ENCODE measurements at places on chromosomes 2 and 18. TPM values are rescaled to one million over a fixed set of nuclear protein-coding genes. Genes with fewer than 3 reads are reported as not detected.

DNA sequence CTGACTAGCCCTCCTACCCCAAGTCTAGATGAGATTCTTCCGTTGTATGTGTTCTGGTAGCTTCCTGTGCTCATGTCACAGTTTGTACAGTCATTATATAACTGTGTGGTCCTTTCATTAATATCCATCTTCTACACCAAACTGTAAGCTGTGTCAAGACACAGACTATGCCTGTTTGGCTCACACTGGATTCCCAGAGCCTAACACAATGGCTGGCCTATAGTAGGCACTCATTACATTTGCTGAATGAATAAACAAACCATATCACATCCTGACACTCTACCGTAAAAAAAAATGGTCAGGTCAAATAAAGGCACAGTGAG is 72.6 kb downstream of the ANKRD44 start:
- no peak for DNase-seq

GRCh38 chr2:173978447-173978846 is 13.3 kb upstream of the SP3 start:
- no peak for DNase-seq

CREB1 gene
- 99.1 TPM for total RNA-seq

RETSAT gene
- 16.0 TPM for total RNA-seq

SLC19A3 gene
- 1.8 TPM for total RNA-seq

- DNase-seq = no peak
Observed at GRCh38 chr2:60118061-60118460, 435.4 kb downstream of the BCL11A start.

DNA sequence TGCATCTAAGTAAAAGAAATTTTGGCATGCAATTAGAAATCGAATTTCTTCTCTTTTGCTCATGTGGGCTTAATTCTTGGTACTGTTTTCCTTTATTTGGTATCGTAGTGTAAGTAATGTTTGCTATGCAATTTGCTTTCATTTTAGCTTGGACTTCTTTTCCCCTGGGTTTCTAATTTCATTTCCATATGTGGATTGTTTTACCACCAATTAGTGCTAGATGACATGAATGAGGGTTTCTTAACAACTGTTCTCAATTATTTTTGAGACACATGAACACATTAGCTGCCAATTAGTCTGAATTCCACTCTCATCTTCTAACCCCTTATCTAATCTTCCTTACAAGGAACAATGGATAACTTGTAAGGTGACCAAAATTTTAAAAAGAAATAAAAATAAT is 1047.2 kb upstream of the PIK3C3 start:
- DNase-seq = no peak

TLX2 gene
- not detected for total RNA-seq

GKN2 gene
- total RNA-seq = not detected

- no peak for DNase-seq
Observed at GRCh38 chr2:150570712-150571111, 83.2 kb upstream of the RND3 start.

NT5DC4 gene
- total RNA-seq = not detected

DNA sequence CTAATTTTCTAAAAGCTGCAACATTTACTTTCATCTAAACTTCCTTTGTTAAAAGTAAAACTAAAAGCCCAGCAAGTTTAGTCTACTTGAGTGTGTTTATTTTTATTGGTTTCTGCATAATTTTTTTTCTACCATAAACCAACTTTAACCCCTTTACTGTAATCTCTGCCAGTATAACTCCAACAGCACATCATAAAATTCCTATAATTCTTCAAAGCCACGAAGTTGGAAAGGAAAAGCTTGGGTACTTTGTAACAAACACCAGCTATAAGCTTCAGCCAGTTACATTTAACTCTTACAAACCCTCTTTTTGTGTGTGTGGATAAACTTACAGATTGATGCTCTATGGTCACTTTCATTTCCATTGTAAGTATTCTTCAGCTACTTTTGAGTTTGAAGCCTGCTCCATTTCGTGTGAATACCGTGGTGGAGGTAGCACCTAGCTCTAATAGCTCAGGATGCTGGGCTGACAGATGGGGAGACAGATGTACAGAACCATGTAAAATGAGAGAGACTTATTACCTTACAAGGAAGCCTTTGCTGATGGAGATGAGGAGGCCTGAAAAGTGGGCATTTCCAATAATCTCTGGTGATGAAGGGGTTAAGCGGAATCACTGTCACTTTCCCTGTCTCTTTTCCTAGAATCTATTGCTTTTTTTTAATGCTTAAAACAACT is 42.5 kb downstream of the ZEB2 start:
- DNase-seq = no peak

- no peak for DNase-seq
Observed at GRCh38 chr2:96656540-96656939, 14.0 kb downstream of the FER1L5 start.

C2orf78 gene
- not detected for total RNA-seq

DNA sequence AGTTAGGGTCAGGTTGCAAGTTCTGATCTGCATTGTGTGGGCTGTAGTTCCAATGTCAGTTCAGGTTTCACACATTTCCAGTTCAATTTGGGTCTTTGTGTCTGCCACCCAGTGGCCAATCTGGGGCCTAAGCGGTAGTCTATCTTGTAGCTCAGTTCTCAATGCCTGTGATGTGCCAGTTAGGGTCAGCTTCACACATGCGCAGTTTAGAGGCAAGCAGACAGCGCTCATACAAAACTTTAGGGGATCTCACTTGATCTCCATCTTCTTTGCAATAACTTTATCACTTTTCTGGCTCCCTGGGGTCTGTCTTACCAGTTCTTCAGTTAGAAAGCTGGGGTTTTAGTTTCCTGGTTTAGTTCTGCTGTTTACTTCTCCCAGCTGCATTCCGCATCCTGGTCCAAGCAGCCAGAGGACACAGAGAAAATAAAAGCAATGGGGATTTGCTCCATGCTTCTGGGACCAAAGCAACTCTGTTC is 11.0 kb upstream of the ZNF24 start:
- peak; percentile 80 for DNase-seq

DNA sequence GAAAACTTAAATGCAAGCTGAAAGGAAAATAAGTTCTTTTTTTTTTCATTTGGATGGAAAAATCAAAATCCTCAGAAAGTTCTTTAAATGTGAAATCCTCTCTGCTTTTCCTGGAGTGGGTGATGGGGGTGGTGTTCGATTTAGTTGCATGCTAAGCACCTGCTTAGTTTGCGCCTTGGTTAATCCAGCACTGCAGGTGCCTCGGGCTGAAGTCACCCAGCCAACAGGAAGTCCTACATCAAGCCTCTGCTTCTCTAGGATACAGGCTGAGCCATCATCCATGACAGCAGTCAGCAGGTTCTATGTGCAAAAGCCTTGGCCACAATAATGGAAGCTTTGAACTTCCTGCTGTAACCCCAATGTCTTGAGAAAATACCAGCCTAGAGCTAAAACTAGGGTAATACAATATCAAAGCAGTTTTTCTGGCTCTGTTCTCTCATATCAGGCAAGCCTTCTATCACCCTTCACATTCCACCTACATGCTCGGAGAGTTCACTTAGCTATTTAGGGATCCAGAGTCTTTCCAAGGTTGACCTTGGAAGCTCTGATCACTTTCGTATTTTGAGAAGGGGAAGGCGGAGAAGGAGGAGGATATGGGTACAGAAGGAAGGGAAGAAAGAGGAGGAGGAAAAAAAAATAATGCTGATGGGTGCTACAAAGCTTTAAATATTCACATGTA is 116.1 kb upstream of the LRRTM1 start:
- DNase-seq = no peak

REG3G gene
- not detected for total RNA-seq

DNA sequence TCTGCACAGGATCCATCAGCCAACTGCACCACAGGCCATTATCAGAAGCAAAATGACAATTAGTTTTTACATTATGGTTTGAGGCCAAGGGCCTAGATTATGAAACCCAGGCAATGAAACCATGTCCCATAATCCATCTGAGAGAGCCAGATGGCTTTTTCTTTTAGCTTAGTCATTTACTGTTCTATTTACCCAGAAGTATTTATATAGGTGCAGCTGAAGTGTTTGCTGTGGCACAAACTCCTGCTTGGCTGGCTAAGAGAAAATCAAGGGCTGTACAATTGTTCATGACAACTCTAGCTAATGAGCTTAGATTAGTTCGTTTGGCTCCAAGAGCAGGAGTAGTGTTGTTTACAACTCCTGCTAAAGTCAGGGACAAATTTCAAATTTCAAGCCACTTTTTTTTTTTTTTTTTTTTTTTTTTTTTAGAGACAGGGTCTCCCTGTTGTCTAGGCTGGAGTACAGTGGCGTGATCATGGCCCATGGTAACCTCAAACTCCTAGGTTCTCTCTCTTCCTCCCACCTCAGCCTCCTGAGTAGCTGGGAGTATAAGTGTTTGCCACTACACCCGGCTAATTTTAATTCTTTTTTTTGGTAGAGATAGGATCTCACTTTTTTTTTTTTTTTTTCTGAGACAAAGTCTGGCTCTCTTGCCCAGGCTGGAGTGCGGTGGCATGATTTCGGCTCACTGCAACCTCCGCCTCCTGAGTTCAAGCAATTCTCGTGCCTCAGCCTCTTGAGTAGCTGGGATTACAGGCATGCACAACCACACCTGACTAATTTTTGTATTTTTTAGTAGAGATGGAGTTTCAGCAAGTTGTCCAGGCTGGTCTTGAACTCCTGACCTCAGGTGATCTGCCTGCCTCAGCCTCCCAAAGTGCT is 18.4 kb upstream of the REV1 start:
- DNase-seq = no peak

DNA sequence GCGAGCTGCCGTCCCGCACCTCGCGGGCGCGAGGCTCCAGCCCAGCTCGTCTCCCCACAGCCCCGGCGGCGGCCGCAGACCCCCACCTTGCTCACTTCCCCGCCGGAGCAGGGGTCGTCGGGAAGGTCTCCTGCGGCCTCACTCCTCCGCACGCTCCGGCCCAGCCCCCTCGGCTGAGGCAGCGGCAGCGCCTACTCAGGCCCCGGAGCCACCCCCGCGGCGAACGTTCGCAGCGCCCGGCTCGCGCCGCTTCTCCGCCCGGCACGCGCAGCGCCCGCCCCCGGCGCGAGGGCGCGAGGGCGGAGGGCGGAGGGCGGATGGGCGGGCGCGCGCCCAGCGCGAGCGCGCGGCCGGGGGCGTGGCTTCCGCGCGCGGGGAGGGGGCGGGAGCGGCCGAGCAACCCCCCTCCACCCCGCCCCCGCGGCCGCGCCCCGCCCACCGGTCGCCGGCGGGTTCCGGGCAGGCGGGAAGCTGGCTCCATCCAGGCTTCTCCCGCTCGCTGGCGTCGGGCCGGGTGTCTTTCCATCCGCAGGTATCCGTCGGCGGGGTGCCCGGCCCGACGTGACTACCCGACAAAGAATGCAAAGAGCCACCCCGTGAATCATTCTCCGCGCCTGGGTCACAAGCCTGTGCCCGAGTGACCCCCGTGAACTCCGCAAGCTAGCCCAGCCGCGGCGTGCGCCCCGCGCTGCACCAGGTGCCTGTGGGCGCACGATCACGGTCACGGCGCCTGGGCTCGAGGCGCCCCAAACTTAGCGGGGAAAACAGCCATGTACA is at the start of gene DTNB:
DTNB (minus strand) TSS at position 278 of the 777 bp plus-strand sequence. CDS start 20,917 bp downstream, outside the sequence.
- DNase-seq = peak; percentile 92

DNA sequence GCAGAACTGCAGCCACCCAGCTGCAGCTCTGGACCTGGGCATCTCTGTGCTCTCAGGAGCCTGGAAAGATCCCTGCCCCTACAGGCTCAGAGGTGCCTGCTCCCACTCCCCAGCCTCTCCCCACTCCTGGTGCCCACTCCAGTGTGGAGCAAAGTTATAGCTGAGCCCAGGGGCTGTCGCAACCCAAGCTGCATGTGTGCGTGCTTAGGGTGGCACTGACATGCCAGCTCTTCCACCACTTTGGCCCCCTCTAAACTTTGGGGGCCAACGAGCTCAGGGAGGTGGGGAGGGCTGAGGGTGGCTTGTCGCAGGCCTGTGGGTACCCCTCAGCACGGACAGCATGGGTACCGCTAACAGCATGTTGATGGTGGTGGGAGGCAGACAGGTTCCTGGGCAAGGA is 126.3 kb upstream of the FHL2 start:
- no peak for DNase-seq

SP110 gene
- 6.0 TPM for total RNA-seq

CRYGD gene
- total RNA-seq = 1.9 TPM

DNA sequence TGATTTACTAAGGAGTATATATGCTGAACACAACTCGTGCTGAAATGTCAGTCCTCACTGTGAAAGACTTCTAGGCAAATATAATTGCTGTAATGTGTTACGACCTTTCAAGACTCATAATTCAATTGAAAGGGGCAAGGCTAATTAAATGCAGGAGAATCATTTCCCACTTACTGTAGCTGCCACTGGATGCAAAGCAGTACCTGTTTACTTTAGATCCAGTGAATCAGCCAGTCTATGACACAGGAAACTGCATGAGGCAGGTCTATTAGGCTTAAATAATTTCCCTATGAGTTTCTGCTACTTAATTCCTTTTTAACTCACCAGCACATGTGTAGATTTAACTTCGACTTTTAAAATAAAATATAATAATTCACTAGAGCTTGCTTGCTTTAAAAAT is 125.6 kb downstream of the CTNNA2 start:
- no peak for DNase-seq

ESCO1 gene
- 23.0 TPM for total RNA-seq

FOXI3 gene
- 0.36 TPM for total RNA-seq

- DNase-seq = no peak
Observed at GRCh38 chr2:157784823-157785175, 91.3 kb downstream of the ACVR1 start.

CDK5R2 gene
- 4.9 TPM for total RNA-seq

All from cerebellum (tissue), 4 donors.